HAP-1 (cell line): ENCODE measurements at places on chromosomes 6 and 20.

- DNase-seq, result peak; percentile 22
Observed at GRCh38 chr6:99331531-99331930, 17.9 kb downstream of the FAXC start.

DNA sequence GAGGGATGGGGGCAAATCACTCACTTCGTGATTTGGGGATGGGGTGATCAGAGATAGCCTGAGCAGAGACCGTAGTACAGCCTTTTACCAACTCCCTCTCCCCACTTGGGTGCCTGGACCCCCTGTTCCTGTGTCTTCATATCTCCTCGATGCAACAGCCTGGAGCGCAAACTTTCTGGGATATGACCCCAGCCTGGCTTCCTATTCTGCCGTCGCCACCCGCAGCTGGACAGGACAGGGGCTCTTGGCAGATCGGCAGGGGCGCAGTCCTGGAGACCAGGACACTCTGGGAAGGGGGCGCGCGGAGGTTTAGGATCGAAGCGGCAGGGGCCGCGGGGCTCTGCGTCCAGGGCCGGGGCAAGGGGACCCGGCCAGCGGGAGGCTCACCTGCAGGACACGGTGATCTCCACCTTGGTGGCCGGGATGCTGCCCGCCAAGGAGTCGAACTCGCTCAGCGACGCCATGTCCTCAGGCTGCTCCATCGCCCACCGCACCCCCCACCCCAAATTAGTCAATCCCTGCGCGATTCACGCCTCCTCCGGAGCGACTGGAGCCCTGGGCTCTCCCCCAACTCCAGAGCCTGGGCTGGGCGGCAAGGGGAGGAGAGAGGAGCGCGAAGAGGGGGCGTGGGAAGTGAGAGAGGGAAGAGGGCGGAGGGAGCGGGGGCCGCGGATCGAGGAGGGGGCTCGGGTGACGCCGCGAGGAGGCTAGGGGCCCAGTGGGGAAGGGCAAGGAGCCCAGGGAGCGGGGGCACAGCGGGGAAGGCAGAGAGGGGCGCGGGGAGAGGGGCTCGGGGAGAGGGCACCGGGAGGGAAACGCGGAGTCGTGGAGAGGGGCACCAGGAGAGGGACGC is at the start of gene CPNE5:
Gene CPNE5 (minus strand): TSS at position 549 of the 853 bp plus-strand sequence. CDS start 67 bp downstream, at position 482.
- peak; percentile 55 for DNase-seq

DNA sequence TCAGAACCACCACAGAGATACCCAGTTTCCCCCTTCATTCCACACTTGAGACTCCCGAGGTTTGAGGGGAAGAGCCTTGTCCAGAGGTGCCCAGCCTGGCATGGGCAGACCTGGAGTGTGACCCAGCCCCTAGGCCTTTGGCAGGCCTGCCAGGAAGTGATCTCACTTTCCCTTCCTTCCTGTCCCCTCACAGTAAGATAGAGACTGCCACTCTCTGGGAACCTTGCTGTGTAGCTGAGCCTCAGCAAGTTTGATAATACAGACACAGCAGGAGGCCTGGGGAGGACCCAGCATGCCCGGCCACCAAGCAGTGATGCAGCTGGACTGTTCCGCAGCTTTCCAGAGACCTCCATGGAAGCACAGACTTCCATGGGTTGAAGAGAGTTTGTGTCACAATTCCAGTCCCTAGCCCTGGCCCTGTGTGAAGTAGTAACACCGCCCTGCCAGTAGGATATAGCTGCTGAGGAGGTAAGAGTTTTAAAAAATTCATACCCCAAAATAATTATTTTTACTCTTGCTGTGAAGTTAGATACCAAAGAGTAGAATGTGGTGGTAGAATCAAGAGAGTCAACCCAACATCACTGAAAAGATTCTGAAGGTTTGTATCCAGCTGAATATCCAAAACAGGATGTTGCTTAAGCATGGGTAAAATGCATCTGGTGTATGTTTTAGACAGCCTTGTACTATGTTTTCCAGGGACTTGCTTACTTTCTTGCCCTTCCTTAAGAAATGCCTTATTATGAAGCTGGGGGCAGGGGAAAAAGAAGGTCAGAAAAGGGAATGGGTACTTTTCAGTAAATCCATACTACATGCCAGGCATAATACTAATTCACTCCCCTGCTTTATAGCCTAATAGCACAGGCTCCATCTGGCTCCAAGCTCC is 16.3 kb downstream of the PKIG start:
- DNase-seq, result no peak

GRCh38 chr6:28161410-28162079 is 19.9 kb downstream of the ZKSCAN8 start:
- DNase-seq, result peak; percentile 90

DNA sequence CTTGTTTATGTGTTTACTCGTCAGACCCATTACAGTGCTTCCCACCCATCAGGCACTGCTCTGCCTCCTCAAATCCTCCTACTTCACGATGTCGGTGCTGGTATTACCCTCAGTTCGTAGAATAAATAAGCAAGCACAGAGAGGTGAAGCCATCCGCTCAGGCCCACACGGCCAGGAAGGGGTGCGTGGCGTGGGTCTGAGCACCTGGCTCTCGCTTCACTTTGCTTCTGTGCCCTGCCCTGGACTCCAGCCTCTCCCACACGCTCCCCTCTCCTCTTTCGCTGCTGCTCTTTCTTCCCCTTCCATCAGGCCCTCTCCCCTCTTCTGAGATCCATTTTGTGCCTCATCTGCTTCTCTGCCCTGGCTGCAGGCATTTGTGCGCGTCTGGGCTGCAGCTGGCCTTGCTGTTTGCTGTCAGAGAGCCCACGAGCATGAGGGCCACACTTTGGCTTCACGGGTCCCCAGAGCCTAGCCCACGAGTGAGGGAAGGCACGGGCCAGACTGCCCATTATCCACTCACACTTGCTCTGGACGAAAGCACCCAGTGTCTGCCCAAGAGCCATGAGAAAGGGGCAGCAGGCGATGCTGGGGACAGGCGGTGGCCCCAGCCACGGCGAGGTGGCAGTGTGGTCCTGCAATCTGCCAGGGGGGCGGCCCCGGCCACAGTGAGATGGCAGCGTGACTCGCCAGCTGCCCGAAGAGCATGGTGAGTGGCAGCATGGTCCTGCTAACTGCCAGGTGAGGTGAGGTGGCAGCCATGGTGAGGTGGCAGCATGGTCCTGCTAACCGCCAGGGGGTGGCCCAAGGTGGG is 96.2 kb upstream of the MPC1 start:
- DNase-seq, result no peak

- no peak for DNase-seq
Observed at GRCh38 chr6:118755941-118756646, 104.7 kb upstream of the CEP85L start.

DNA sequence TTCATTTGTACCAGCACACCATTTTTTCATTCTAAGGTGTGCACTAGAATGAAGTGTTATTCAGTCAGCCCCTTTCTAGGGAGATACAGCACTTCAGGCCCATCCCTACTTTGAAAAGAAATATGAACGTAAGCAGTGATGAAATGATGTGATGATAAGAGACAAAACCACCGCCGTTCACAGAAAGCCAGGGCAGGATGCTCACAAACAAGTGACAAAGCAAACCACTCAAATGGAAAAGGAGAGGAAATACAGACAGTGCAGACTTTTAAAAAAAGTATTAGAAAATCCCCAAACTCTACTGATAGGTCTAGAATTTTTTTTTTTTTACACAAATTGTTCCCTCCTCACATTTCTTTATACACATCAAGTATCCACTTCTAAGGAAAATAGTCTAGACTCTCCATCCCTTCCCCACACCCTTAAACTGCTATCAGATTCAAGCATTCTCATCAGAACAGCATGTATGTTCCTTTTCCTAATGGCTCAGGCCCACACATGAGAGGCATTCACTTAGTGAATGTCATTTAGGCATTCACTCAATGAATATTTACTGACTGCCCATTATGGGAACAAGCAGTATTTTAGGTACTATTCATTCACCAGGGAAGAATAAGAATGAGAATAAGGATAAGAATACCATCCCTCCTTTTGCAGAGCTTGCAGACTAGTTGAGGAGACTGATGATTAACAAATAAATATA is 243.5 kb downstream of the GMPR start:
- no peak for DNase-seq
